ENCODE measurements at places on chromosomes 3 and 15.

- H3K36me3 ChIP-seq: no peaks in the 10 kb centered on the region
- DNase-seq: no peak
- no peaks in the 10 kb centered on the region for H3K27me3 ChIP-seq
- H3K4me1 ChIP-seq: peaks cover 20% of the 10 kb centered on the region
- no peak overlapping the region for H3K4me3 ChIP-seq
Observed at GRCh38 chr15:39729500-39729899, 53.1 kb downstream of the FSIP1 start.

DNA sequence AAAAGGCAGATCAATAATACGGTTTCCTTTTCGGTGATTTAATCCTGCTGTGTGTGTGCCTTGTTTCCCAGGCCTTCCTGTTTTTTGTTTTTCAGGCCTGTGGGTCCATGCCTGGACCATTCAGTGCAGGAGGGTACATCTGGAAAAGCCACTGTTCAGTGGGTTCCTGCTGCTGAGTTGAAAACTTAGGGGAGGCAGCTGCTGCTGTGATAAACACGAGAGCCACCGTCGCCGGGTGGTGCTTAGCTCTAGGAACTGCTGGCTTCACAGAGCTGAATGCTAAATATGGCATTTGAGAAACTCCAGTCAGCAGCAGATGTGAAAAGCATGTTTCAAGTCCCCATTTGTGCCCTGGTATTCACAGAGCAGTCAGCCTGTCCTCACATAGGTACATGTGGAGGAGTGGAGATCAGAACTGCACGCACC lies 44.0 kb downstream of the SYNM start:
- H3K4me1 ChIP-seq: peaks cover 12% of the 10 kb centered on the region
- no peaks in the 10 kb centered on the region for H3K27me3 ChIP-seq
- DNase-seq: no peak
- H3K36me3 ChIP-seq: peaks cover 9% of the 10 kb centered on the region

DNA sequence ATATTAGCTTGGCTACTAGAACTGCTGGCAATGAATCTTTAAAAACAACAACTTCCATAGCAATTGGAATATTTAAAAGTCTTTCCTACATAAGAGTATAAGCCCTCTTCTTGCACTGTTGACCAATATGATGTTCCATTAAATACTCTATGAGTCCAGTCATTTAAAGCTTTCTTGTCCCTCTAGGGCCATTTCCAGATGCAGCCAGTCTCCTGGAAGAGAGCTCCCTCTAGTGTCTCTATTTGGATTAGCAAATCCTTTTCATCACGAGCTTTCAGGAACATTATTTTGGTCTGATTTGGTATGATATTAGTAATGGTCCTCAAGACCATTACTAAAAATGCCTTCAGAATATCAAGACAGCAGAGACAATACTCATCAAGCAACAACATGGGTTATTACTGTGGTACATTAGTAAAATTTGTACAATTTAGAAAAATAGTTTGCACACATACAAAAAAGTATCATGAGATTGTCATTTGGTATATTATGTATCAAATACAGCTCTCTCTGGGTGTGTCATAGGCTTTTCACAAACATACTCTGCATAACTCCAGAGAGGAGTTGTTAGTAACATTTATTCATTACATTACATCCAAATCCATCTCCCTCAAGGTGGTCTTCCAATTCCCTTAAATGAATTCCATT lies 101.3 kb downstream of the DPH6 start:
- no peaks in the 10 kb centered on the region for H3K4me1 ChIP-seq
- no peak overlapping the region for H3K4me3 ChIP-seq
- H3K27me3 ChIP-seq: no peaks in the 10 kb centered on the region

DNA sequence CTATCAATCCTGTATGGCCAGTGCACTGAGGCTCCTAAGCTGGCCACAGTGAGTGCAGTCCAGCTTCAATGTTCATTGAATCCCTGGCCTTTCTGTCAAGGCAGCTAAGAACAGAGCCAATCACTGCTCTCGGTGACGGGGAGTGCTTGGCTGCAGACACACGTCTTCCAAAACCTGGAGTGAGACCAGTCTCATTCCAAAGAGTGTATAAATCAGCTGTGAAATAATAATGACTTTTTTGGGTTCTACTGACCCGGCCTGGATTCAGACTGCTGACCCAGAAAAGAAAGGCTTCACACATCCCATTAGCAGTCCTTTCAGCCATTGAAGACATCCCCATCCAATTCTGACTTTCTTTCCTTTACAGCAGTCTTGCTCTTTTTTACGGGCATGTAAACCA lies 665.5 kb downstream of the GBE1 start:
- no peaks in the 10 kb centered on the region for H3K4me1 ChIP-seq
- H3K4me3 ChIP-seq: no peak overlapping the region
- DNase-seq: no peak
- H3K27ac ChIP-seq: no peak overlapping the region

DNA sequence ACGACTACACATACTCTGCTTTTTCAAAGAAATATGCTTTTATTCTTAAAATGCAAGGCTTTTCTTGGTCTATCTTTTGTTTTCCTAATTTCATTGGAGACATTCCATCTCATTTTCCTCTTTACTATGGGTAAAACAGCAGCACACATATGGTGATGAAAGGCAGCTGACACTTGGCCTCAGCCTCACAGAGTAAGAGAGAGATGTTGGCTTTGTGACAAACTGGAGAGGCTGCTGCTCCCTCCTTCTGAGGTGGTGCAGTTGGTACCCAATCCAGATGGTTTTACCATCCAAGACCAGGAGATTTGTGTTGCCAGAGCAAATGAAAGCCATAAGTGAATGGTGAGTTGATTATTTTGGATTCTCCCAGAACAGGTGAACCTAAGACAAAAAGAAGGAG lies 13.2 kb upstream of the SLC2A2 start:
- H3K27ac ChIP-seq: no peak overlapping the region
- H3K4me1 ChIP-seq: no peaks in the 10 kb centered on the region
- no peaks in the 10 kb centered on the region for H3K27me3 ChIP-seq
- no peak for DNase-seq
- H3K36me3 ChIP-seq: no peaks in the 10 kb centered on the region

DNA sequence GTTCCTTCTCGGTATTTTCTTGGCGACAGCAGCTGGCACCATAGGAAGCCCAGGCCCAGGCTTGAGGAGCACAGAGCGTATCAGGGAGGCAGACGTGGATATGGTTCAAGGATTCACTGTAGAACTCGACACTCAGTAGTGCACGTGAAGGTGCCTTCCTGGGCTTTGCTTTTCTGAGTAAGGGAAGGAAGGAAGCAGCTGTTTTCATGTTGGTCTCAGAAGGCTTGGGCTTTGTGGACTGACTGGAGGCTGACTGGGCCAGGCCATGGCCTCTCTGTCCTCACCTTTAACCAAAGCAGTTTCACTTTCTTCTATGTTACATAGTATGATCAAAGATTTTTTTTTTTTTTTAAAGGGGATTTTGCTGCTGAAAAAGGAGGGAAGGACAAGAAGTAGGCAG lies 6.9 kb upstream of the GHRL start:
- no peaks in the 10 kb centered on the region for H3K27me3 ChIP-seq
- no peak for DNase-seq
- peaks cover 44% of the 10 kb centered on the region for H3K36me3 ChIP-seq
- no peak overlapping the region for H3K27ac ChIP-seq

- peaks cover 7% of the 10 kb centered on the region for H3K4me1 ChIP-seq
- peaks cover 40% of the 10 kb centered on the region for H3K36me3 ChIP-seq
- DNase-seq: peak; percentile 11
- no peak overlapping the region for H3K27ac ChIP-seq
- H3K27me3 ChIP-seq: no peaks in the 10 kb centered on the region
Observed at GRCh38 chr15:75616766-75617165, 8.8 kb downstream of the SNUPN start.

DNA sequence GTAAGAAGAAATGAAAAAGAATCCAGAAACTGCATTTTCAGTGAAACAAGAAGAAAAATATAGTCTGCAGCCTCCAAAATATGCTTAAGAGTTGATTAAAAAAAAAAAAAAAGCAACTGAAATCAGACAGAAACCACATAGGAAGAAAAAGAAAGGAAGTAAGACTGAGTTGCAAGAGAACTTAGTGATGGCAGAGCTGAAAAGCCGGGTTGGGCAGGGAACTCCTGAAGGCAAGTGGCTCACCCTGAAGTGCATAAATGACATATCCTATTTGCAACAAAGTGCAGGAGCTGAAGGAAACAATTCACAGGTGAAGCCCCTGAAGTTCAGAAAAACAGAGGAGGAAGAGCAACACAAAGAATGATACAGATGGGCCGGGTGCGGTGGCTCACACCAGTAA lies 108.8 kb upstream of the SLC25A36 start:
- H3K36me3 ChIP-seq: no peaks in the 10 kb centered on the region
- DNase-seq: no peak

GRCh38 chr3:112247350-112247749 lies 46.7 kb downstream of the SLC9C1 start:
- H3K4me1 ChIP-seq: no peaks in the 10 kb centered on the region
- H3K36me3 ChIP-seq: no peaks in the 10 kb centered on the region
- no peaks in the 10 kb centered on the region for H3K27me3 ChIP-seq
- no peak overlapping the region for H3K27ac ChIP-seq
- H3K4me3 ChIP-seq: no peak overlapping the region

DNA sequence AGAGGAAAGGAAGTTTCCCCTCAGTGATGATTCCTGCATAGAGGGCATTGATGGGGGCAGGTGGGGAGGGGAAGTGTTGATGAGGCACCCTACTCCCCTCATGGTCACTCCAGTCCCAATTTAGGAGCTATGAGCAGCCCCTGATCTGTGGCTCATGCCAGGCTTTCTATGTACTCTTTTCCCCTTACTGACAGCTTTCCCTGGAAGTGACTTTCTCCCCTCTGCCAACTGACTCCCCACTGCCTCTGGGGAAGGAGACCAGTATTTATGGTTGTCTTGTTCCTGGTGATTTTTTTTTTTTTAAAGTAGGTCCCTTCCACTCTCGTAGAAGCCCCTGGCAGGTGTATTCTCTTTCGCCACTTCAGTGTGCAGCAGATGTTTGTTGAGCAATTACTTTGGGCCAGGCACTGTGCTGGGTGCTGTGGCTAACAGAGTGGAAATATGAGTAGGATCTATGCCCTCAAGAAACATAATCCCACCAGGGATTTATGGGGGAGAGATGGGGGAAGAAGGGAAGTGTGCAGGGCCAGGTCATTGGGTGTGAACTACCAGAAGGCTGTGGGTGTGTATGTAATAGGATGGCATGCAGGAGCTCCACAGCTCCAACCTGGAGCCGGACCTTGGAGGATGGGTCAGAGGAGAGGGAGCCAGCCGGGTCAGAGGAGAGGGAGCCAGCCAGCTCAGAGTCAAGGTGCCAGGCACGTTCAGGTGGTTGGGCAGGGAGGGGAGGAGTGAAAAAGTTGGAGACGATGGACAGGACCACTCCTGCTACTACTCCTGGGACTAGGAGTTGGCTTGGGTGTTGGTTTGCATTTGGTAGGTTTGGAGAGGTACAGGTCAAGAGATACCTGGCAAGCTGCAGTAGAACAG lies 3.5 kb downstream of the SMAD6 start:
- H3K27ac ChIP-seq: no peak overlapping the region
- no peak overlapping the region for H3K4me3 ChIP-seq
- DNase-seq: no peak
- no peaks in the 10 kb centered on the region for H3K27me3 ChIP-seq

DNA sequence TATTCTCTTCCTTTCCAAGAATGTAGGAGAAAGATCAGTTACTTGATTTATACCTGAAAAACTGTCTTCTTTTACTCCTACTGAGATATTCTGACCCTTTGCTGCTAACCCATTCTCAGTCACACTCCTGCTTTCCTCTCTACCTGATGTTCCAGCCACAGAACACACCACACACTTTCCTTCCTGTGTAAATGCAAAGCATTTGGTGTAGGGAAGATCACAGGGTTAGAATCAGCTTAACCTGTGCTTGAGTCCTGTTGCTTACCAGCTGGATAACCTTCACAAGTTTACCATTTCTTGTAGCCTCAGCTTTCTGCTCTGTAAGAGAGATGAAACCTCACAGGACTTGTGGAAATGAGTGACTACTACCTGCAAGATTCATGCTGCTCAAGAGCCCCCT lies 489.8 kb upstream of the GOLIM4 start:
- DNase-seq: no peak
- H3K4me3 ChIP-seq: no peak overlapping the region
- H3K27me3 ChIP-seq: no peaks in the 10 kb centered on the region
- no peaks in the 10 kb centered on the region for H3K4me1 ChIP-seq
- no peaks in the 10 kb centered on the region for H3K36me3 ChIP-seq

- no peak overlapping the region for H3K27ac ChIP-seq
- H3K36me3 ChIP-seq: no peaks in the 10 kb centered on the region
- H3K27me3 ChIP-seq: no peaks in the 10 kb centered on the region
- H3K4me3 ChIP-seq: no peak overlapping the region
Observed at GRCh38 chr15:38438031-38438986, 15.6 kb upstream of the FAM98B start.

DNA sequence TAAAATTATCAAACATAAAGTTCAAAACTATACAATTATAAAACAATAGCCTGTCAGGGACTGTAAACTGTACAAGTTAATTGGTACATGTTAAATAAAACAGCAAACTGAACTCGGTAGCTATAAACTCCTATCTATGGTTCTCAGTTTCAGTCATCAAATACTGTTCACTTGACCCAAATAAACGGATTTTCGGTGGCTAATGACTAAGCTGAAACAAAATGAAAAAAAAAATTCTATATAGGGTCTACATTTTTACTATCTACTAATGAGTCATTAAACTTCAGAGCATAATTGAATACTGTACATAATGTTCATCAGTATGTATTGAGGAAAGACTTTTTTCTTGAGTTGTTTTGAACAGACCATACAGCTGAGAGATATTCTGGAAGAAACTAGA lies 6.6 kb downstream of the PROK2 start:
- H3K4me1 ChIP-seq: no peaks in the 10 kb centered on the region
- H3K4me3 ChIP-seq: no peak overlapping the region
- H3K27me3 ChIP-seq: no peaks in the 10 kb centered on the region
- no peak overlapping the region for H3K27ac ChIP-seq
- no peaks in the 10 kb centered on the region for H3K36me3 ChIP-seq

DNA sequence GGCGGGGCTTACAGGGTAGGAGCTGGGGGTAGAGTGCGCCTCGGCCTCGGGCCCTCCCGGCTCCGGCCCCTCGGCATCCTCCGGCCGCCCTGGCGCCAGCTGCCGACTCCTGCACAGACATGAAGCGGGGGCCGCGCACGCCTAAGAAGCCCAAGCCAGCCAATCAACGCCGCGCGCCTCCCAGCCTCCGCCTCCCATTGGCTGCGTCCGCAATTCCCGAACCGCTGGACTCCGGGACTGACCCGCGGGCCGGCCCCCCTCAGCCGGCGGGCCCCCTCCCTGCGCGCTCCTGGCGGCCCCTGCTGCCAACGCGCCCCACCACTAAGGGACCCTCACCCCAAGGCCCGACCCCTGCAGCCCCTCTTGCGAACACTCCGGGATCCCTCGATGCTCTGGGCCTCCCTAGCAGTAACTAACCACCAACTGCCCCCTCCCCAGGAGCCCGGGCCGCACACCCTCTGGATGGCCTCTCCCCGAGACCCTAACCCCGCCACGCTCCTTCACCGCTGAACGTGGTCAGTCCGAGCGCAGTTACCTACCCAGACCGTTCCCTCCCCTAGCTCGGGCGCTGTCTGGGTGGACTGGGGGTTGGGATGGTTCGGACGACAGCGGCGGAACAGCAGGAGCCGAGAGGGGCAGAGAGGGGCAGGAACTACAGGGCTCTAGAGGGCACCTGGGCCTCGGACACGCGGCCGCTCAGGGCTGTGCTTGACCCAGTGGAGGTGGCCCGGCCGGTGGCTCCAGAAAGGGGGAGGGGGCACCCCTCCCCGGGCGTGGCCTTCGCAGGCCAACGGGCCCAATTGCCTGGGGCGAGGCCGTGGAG lies 5.0 kb downstream of the GATA2 start:
- no peaks in the 10 kb centered on the region for H3K27me3 ChIP-seq
- H3K4me3 ChIP-seq: peak overlapping the region; percentile 81
- H3K4me1 ChIP-seq: peaks cover 30% of the 10 kb centered on the region
- DNase-seq: peak; percentile 95

GRCh38 chr3:73557986-73558726 lies 66.6 kb downstream of the PDZRN3 start:
- DNase-seq: no peak
- H3K36me3 ChIP-seq: no peaks in the 10 kb centered on the region
- H3K27me3 ChIP-seq: no peaks in the 10 kb centered on the region
- H3K4me1 ChIP-seq: peaks cover 23% of the 10 kb centered on the region
- H3K27ac ChIP-seq: no peak overlapping the region
- H3K4me3 ChIP-seq: no peak overlapping the region

Measured in SJCRH30 (cell line).